Mesothelial cell of epicardium (in vitro differentiated cells): ENCODE measurements at places on chromosomes 2 and 18. TPM values are rescaled to one million over a fixed set of nuclear protein-coding genes. Genes with fewer than 3 reads are reported as not detected.

- H3K27me3 ChIP-seq: peaks cover 21% of the 10 kb centered on the region
- H3K4me1 ChIP-seq: peaks cover 9% of the 10 kb centered on the region
- no peak overlapping the region for H3K4me3 ChIP-seq
- H3K27ac ChIP-seq: no peak overlapping the region
- no peak for DNase-seq
Measured at GRCh38 chr2:100057901-100058261, 84.5 kb downstream of the AFF3 start.

DNA sequence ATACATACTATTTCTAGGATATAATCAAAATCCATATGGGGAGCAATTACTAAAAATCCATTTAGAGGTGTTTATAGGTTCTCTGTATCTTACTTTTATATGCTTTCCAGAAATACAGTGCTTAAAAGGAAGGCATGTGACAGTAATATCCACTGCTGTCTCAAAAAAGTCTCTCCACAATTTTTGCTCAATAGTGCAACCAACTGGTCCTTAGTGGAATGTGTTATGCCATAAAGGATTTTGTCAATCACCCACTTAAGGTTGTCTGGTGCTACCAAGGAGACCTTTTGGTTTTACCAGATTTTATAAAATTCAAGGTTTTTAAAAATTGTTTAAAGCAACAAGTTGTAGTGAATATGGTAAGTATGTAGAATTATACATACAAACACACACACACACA is 328.5 kb upstream of the DSEL start:
- H3K27me3 ChIP-seq: no peaks in the 10 kb centered on the region
- no peak for DNase-seq
- no peak overlapping the region for H3K27ac ChIP-seq
- H3K4me1 ChIP-seq: no peaks in the 10 kb centered on the region
- no peak overlapping the region for H3K4me3 ChIP-seq

- H3K4me1 ChIP-seq: peaks cover 5% of the 10 kb centered on the region
- H3K36me3 ChIP-seq: no peaks in the 10 kb centered on the region
- no peak overlapping the region for H3K4me3 ChIP-seq
- no peak for DNase-seq
- H3K27me3 ChIP-seq: no peaks in the 10 kb centered on the region
- no peak overlapping the region for H3K27ac ChIP-seq
Measured at GRCh38 chr2:11579867-11580659, 46.2 kb downstream of the GREB1 start.

GRCh38 chr2:18077704-18078103 is 199.2 kb downstream of the KCNS3 start:
- peaks cover 2% of the 10 kb centered on the region for H3K4me1 ChIP-seq
- H3K36me3 ChIP-seq: no peaks in the 10 kb centered on the region
- no peak overlapping the region for H3K27ac ChIP-seq

DNA sequence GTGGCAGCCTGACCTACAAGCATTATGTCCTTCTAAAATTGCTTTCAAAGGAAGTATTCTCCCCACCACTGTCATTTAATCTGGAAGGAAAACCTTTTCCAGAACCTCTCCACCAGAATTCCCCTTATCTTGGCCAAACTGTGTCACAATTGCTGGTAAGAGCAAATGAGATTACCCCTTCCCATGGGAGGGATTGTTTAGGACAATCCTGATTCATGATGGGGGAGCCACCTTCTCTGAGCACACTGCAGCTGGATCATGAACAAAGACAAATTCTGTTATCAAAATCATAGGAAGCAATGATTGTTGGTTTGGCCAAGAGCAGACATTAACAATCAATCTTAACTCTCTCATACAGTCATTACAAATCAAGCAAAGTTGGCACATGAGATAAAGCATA is 18.1 kb upstream of the ATOH8 start:
- DNase-seq: no peak
- H3K4me1 ChIP-seq: peaks cover 14% of the 10 kb centered on the region
- H3K4me3 ChIP-seq: no peak overlapping the region
- H3K27ac ChIP-seq: no peak overlapping the region
- peaks cover 7% of the 10 kb centered on the region for H3K27me3 ChIP-seq

Gene KCNG2
- total RNA-seq: 0.14 TPM in 1 of 3 replicates, not detected in the others
